Ascending aorta (tissue), 2 donors: ENCODE measurements at places on chromosomes 16 and 17. TPM values are rescaled to one million over a fixed set of nuclear protein-coding genes. Genes with fewer than 3 reads are reported as not detected.
A peak's percentile ranks its signal among the peaks of the same experiment; 100 is the strongest.

- DNase-seq: no peak
- H3K4me3 ChIP-seq: no peak overlapping the region
- H3K27ac ChIP-seq: no peak overlapping the region
- H3K36me3 ChIP-seq: peaks cover 58% of the 10 kb centered on the region
- H3K27me3 ChIP-seq: no peaks in the 10 kb centered on the region
Measured at GRCh38 chr16:89103156-89103555, 9.5 kb downstream of the ACSF3 start.

GRCh38 chr16:86074651-86075487 lies 175.9 kb downstream of the IRF8 start:
- H3K27me3 ChIP-seq: no peaks in the 10 kb centered on the region
- no peak overlapping the region for H3K4me3 ChIP-seq
- no peaks in the 10 kb centered on the region for H3K4me1 ChIP-seq
- H3K36me3 ChIP-seq: no peaks in the 10 kb centered on the region
- no peak for DNase-seq

DNA sequence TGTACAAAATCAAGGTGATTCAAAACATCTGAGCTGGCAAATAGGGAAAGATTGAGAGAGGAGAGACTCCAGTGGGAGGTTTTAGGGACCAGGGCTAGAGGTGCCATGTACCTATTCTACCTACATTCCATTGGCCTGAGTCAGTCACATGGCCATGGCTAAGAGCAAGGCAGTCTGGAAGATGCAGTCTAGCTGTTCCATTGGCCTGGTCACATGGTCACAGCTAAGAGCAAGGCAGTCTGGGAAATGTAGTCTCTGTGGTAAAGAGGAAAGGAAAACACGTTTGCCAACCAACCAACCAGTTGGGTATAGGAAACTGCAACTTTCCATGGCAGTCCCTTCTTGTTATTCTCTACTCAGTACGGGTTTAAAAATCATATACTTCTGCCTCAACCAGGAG lies 369.1 kb downstream of the XYLT1 start:
- H3K36me3 ChIP-seq: no peaks in the 10 kb centered on the region
- no peak for DNase-seq
- H3K4me3 ChIP-seq: no peak overlapping the region

- no peaks in the 10 kb centered on the region for H3K27me3 ChIP-seq
- peaks cover 13% of the 10 kb centered on the region for H3K4me1 ChIP-seq
- peak overlapping the region; percentile 55 for H3K4me3 ChIP-seq
- peaks cover 10% of the 10 kb centered on the region for H3K36me3 ChIP-seq
- no peak for DNase-seq
Measured at GRCh38 chr17:59839651-59840328, 53.0 kb downstream of the TUBD1 start.

GRCh38 chr17:44830359-44831288 lies 537 bp upstream of the GJC1 start:
- H3K4me1 ChIP-seq: peaks cover 4% of the 10 kb centered on the region
- peak overlapping the region; percentile 86 for H3K4me3 ChIP-seq

DNA sequence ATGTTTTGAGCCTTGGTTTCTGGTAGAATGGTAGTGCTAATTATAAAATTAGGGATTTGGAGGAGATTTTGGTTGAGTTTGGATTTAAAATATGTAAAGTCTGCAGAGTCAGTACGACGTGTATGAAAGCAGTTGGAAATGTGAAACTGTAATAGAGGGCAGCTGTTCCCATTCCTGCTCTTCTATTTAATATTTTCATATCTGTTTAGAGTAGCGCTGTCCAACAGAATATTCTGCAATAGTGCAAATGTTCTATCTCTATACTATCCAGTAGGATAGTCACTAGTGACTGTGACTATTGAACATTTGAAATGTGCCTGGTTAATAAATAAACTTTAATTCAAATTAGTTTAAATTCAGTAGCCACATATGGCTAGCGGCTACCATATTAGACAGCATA lies 443.4 kb upstream of the SOX9 start:
- H3K4me1 ChIP-seq: no peaks in the 10 kb centered on the region
- no peak for DNase-seq
- H3K36me3 ChIP-seq: no peaks in the 10 kb centered on the region
- no peak overlapping the region for H3K4me3 ChIP-seq

GRCh38 chr17:60971515-60972369 lies 294.1 kb downstream of the BCAS3 start:
- no peak overlapping the region for H3K4me3 ChIP-seq
- no peaks in the 10 kb centered on the region for H3K27me3 ChIP-seq
- no peaks in the 10 kb centered on the region for H3K36me3 ChIP-seq
- DNase-seq: no peak

DNA sequence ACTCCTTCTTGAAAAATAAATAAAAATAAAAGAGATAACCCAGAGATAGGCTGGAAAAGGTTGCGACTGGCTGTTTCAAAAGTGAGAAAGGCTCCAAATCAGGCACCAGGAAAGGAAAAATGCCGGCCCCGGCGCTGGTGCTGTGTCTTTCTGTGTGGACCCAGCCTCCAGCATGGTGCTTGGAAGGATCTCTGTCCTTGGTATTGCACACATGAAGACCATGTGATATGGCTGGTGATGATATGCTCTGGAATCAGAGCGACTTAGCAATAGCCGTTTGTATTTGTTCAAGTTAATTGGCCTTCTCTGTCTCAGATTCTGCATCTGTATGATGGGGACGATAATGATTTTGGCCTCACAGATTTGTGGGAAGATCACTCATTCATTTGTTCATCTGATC lies 3.4 kb downstream of the WSCD1 start:
- H3K4me3 ChIP-seq: no peak overlapping the region
- H3K27ac ChIP-seq: no peak overlapping the region
- no peaks in the 10 kb centered on the region for H3K36me3 ChIP-seq
- no peak for DNase-seq
- no peaks in the 10 kb centered on the region for H3K27me3 ChIP-seq
- no peaks in the 10 kb centered on the region for H3K4me1 ChIP-seq

DNA sequence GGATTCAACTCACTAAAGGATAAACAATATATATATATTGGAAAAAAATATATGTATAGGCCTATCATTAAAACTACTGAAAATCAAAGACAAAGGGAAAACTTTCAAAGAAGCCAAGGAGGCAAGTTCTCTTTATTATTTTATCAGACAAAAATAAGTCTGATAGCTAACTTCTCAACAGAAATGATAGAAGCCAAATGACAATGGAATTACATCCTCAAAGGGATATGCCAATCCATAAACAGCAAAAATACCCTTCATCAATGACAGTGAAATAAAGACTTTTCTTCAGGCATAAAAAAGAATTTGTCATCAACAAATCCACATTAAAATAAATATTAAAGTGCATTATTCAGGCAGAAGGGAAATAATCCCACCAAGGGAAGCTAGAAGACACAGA lies 393.4 kb downstream of the ZFHX3 start:
- H3K4me1 ChIP-seq: no peaks in the 10 kb centered on the region
- no peak overlapping the region for H3K4me3 ChIP-seq
- no peak for DNase-seq
- H3K27me3 ChIP-seq: no peaks in the 10 kb centered on the region

GRCh38 chr16:49932434-49932833 lies 76.5 kb upstream of the ZNF423 start:
- H3K36me3 ChIP-seq: no peaks in the 10 kb centered on the region
- H3K4me1 ChIP-seq: no peaks in the 10 kb centered on the region
- no peak overlapping the region for H3K4me3 ChIP-seq
- DNase-seq: no peak
- no peaks in the 10 kb centered on the region for H3K27me3 ChIP-seq

DNA sequence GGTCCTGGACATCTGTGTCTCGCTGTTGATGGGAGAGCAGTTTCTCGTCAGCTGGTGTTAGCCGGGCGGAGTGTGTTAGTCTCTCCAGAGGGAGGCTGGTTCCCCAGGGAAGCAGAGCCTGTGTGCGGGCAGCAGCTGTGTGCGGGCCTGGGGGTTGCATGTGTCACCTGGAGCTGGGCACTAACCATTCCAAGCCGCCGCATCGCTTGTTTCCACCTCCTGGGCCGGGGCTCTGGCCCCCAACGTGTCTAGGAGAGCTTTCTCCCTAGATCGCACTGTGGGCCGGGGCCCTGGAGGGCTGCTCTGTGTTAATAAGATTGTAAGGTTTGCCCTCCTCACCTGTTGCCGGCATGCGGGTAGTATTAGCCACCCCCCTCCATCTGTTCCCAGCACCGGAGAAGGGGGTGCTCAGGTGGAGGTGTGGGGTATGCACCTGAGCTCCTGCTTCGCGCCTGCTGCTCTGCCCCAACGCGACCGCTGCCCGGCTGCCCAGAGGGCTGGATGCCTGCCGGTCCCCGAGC lies 17.9 kb downstream of the GAA start:
- H3K4me3 ChIP-seq: no peak overlapping the region
- no peaks in the 10 kb centered on the region for H3K36me3 ChIP-seq
- no peak for DNase-seq
- no peaks in the 10 kb centered on the region for H3K27me3 ChIP-seq
- H3K27ac ChIP-seq: no peak overlapping the region
- H3K4me1 ChIP-seq: no peaks in the 10 kb centered on the region

DNA sequence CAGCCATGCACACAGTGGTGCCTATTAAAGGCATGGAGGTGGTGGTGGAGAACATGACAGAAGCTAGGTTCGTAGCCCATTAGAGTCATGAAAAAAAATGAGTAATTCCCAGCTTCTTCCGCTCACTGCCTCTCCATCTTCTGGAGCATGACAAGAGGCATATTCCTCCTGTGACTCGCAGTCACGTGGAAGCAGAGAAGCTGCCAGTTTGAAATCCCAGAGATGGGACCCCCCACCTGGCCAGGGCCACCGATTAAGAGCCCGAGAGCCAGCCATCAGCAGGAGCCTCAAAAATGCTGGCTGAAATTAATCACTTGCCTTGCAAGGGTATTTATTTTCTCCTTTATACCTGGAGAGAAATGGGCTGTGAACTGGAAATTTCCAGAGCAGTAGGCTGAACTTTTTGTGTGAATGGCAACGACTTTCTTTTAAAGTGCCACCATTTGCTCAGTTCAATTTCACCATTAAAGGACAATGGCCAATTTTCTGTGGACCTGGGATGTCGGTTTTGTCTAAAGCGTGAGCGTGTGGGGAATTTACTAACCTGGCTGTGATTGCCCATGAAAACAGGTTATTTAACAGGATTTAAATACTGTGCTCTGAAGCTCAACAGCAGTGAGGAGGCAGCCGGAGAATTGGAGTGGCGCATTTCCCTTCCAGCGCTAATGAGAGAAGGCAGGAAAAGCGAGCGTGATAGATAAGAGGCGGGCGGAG lies 189.7 kb upstream of the SDK2 start:
- no peak overlapping the region for H3K27ac ChIP-seq
- no peaks in the 10 kb centered on the region for H3K4me1 ChIP-seq
- no peaks in the 10 kb centered on the region for H3K36me3 ChIP-seq
- no peak overlapping the region for H3K4me3 ChIP-seq

- DNase-seq: no peak
- H3K36me3 ChIP-seq: no peaks in the 10 kb centered on the region
- H3K4me3 ChIP-seq: no peak overlapping the region
- H3K27me3 ChIP-seq: no peaks in the 10 kb centered on the region
- peaks cover 11% of the 10 kb centered on the region for H3K4me1 ChIP-seq
- no peak overlapping the region for H3K27ac ChIP-seq
Measured at GRCh38 chr17:57462007-57462579, 205.8 kb downstream of the MSI2 start.

DNA sequence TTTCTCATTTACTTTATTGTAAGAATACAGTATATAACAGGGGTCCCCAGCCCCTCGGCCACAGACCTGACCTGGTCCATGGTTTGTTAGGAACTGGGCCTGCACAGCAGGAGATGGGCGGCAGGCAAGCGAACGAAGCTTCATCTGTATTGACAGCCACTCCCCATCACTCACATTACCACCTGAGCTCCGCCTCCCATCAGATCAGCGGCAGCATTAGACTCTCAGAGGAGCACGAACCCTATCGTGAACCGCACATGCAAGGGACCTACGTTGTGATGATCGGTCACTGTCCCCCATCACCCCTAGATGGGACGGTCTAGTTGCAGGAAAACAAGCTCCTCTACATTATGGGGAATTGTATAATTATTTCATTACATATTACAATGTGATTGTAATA lies 410.6 kb downstream of the SLC39A11 start:
- no peak overlapping the region for H3K4me3 ChIP-seq
- no peak overlapping the region for H3K27ac ChIP-seq
- no peaks in the 10 kb centered on the region for H3K4me1 ChIP-seq
- H3K27me3 ChIP-seq: no peaks in the 10 kb centered on the region
- no peak for DNase-seq
- no peaks in the 10 kb centered on the region for H3K36me3 ChIP-seq

DNA sequence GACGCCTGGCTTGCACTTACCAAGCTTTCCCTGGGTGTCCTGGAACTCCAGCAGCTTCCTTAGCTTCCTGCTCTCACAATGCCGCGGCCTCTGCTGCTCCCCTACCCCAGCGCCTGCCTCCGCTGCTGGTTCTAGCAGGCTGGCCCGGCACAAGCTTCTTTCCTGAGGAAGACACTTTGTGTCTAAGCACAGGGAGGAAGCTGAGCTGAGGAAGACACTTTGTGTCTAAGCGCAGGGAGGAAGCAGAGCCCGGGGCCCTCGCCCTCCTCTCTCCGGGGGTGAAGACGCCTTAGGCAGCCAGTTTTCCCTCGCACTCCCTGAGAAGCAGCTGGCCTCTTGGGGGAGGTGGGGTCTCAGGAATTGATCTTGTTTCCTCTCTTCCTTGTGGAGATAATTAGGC lies 64.9 kb downstream of the PLD6 start:
- H3K27me3 ChIP-seq: no peaks in the 10 kb centered on the region
- H3K27ac ChIP-seq: peak overlapping the region; percentile 51
- H3K36me3 ChIP-seq: peaks cover 74% of the 10 kb centered on the region
- H3K4me1 ChIP-seq: peaks cover 4% of the 10 kb centered on the region

DNA sequence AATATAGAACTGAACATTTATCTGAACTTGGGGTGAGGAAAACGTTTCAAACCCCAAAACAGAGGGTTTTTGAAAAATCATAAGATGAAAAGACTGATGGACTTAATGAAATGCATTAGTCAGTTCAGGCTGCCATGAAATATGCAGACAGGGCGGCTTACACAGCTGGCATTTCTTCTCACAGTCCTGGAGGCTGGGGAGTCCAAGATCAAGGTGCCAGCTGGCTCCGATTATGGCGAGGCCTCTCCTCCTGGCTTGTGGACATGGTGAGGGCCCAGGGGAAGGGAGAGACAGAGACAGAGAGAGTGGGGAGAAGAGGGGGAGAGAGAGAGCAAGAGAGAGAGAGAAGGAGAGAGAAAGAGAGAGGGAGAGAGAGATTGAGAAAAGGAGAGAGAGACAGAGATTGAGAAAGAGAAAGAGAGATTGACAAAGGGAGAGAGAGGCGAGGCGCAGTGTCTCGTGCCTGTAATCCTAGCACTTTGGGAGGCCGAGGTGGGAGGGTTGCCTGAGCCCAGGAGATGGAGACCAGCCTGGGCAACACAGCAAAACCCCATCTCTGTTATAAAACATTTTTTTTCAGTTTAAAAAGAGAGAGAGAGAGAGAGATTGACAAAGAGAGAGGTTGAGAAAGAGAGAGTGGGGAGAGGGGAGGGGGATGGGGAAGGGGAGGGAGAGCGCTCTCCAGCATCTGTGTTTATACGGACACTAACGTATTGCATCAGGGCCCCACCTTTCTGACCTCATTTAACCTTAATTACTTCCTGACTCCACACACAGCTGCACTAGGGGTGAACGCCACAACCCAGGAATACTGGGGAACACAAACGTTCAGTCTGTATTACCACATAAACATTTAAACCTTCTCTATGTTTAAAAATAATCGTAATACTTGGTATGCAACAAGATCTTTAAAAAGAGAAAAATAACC lies 24.6 kb upstream of the RPH3AL start:
- no peak overlapping the region for H3K27ac ChIP-seq
- no peaks in the 10 kb centered on the region for H3K27me3 ChIP-seq
- DNase-seq: no peak
- no peaks in the 10 kb centered on the region for H3K36me3 ChIP-seq
- no peaks in the 10 kb centered on the region for H3K4me1 ChIP-seq

Gene TAC4
- total RNA-seq: not detected

Gene INO80E
- 44.1 TPM for total RNA-seq

Gene KRT16
- 31.9 TPM for total RNA-seq

Gene ADAD2
- total RNA-seq: not detected

Gene MYH10
- total RNA-seq: 378 TPM

Gene PNMT
- total RNA-seq: 5.1 TPM

Gene TNP2
- total RNA-seq: not detected

Gene HBM
- not detected for total RNA-seq
